Tibial artery (tissue), 4 donors: ENCODE measurements at places on chromosomes 3 and 15.

GRCh38 chr15:62877276-62877857 is 165.2 kb upstream of the TPM1 start:
- DNase-seq: no peak
- H3K27me3 ChIP-seq: no peaks in the 10 kb centered on the region
- H3K36me3 ChIP-seq: no peaks in the 10 kb centered on the region
- H3K27ac ChIP-seq: no peak overlapping the region
- no peak overlapping the region for H3K4me3 ChIP-seq
- H3K4me1 ChIP-seq: peaks cover 7% of the 10 kb centered on the region

DNA sequence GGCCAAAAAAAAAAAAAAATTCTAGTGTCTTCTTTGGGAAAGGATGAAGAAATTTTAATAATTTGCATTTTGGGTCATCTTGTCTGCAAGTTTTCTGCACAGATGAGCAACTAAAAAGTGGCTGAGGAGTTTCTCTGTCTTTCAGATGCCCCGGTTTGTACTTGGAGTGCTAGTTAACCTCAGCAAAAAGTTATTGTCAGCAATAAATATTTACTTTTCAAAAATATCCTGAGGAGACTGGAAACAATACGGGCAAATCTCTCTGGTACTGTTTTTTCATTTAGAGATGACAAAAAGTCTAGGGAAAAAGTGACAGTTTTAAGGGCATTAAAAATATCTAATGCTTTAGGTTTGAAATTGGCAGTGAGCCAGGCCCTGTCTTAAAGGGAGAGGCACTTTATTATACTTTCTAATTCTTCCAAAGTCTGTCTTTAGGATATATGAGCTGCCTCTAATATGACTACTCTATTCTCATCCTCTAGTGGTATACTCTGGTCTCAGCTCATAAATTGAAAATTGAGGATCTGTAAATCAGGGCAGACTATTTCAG is 436.0 kb upstream of the NR2F2 start:
- DNase-seq: no peak
- H3K27ac ChIP-seq: no peak overlapping the region
- H3K27me3 ChIP-seq: no peaks in the 10 kb centered on the region
- no peaks in the 10 kb centered on the region for H3K4me1 ChIP-seq
- no peaks in the 10 kb centered on the region for H3K36me3 ChIP-seq
- no peak overlapping the region for H3K4me3 ChIP-seq

GRCh38 chr3:151974067-151974466 is 100.6 kb downstream of the SUCNR1 start:
- no peaks in the 10 kb centered on the region for H3K27me3 ChIP-seq
- H3K4me1 ChIP-seq: no peaks in the 10 kb centered on the region
- no peaks in the 10 kb centered on the region for H3K36me3 ChIP-seq
- no peak overlapping the region for H3K4me3 ChIP-seq

- H3K27me3 ChIP-seq: no peaks in the 10 kb centered on the region
- H3K36me3 ChIP-seq: no peaks in the 10 kb centered on the region
- no peak for DNase-seq
- H3K4me3 ChIP-seq: no peak overlapping the region
These were observed 576.7 kb downstream of the CADM2 start for GRCh38 chr3:85535517-85535916.

- H3K27ac ChIP-seq: no peak overlapping the region
- H3K4me3 ChIP-seq: no peak overlapping the region
These were observed 22.3 kb upstream of the LINGO1 start for GRCh38 chr15:77654975-77655374.

GRCh38 chr15:44101944-44102343 is 93.1 kb downstream of the FRMD5 start:
- no peak overlapping the region for H3K27ac ChIP-seq
- H3K27me3 ChIP-seq: no peaks in the 10 kb centered on the region
- DNase-seq: no peak
- no peaks in the 10 kb centered on the region for H3K36me3 ChIP-seq
- H3K4me3 ChIP-seq: no peak overlapping the region
- H3K4me1 ChIP-seq: peaks cover 8% of the 10 kb centered on the region

- DNase-seq: no peak
- peaks cover 23% of the 10 kb centered on the region for H3K36me3 ChIP-seq
- H3K4me3 ChIP-seq: peak overlapping the region; percentile 79
- no peaks in the 10 kb centered on the region for H3K27me3 ChIP-seq
- no peaks in the 10 kb centered on the region for H3K4me1 ChIP-seq
These were observed 781 bp downstream of the TRNT1 start for GRCh38 chr3:3127432-3128010.

DNA sequence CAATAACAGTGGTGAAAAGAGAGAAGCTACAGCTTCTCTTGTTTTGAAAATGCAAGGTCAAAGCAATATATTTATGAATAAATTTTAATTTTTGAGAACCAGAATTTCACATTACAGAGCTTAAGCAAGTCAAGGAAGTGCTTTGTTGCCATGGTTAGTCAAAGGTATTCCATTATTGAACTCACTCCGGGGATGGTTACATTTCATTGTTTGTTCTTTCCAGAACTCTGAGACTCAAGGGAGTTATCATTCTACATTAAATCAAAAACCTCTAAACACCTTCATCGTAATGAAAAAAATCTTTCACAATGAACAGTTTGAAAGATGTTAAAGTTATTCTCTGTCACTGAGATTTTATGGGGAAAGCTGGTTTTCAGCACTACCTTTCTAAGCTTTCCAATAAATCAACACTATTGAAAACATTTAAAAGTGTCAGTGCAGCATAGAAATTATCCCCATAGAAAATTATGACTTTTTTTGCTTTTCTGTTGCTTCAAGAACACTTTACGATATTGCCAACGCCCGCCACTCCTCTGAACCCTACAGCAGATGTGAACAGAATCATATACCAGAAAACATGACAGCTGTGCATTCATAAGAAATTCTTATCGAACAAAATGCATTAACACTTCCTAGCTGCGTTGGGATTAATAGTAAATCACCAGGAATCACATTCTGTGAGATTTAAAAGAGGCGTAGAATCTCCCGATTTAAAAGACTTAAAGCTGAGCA is 83.0 kb downstream of the OTOL1 start:
- H3K4me1 ChIP-seq: no peaks in the 10 kb centered on the region
- H3K27me3 ChIP-seq: no peaks in the 10 kb centered on the region
- H3K27ac ChIP-seq: no peak overlapping the region
- DNase-seq: no peak

GRCh38 chr3:144524531-144524930 is 552.9 kb downstream of the DIPK2A start:
- no peak overlapping the region for H3K27ac ChIP-seq
- H3K27me3 ChIP-seq: no peaks in the 10 kb centered on the region
- no peaks in the 10 kb centered on the region for H3K36me3 ChIP-seq
- no peaks in the 10 kb centered on the region for H3K4me1 ChIP-seq
- DNase-seq: no peak
- H3K4me3 ChIP-seq: no peak overlapping the region

- H3K27me3 ChIP-seq: no peaks in the 10 kb centered on the region
- H3K4me3 ChIP-seq: no peak overlapping the region
- no peaks in the 10 kb centered on the region for H3K36me3 ChIP-seq
- H3K4me1 ChIP-seq: peaks cover 7% of the 10 kb centered on the region
These were observed 123.6 kb upstream of the DPH6 start for GRCh38 chr15:35669432-35670045.

GRCh38 chr15:37837276-37837675 is 97.2 kb upstream of the TMCO5A start:
- H3K27me3 ChIP-seq: no peaks in the 10 kb centered on the region
- DNase-seq: no peak
- H3K4me3 ChIP-seq: no peak overlapping the region
- no peaks in the 10 kb centered on the region for H3K36me3 ChIP-seq
- no peak overlapping the region for H3K27ac ChIP-seq
- H3K4me1 ChIP-seq: peaks cover 4% of the 10 kb centered on the region

DNA sequence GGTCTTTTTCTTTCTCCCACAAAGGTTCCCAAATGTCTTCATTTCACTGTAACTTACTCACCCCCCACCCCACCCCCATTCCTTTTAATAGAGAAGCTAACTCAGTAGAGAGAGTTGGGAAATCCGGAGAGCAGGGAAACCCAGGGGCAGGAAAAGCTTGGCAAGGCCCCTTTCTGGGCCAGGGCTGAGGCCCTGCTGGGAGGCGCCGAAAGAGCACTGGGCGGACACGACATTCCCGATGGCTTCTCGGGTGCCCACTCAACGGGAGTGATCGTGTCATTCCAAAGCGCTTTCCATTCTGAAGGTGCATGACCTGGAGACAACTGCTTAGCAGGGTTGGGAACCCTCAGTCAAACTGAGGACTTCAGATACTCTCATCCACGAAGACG is 1.6 kb upstream of the DALRD3 start:
- no peak for DNase-seq
- H3K27ac ChIP-seq: peak overlapping the region; percentile 98
- H3K4me3 ChIP-seq: peak overlapping the region; percentile 97
- H3K36me3 ChIP-seq: peaks cover 29% of the 10 kb centered on the region

- no peak overlapping the region for H3K4me3 ChIP-seq
- no peaks in the 10 kb centered on the region for H3K36me3 ChIP-seq
- H3K4me1 ChIP-seq: peaks cover 5% of the 10 kb centered on the region
- no peak for DNase-seq
These were observed 12.3 kb upstream of the ZBTB38 start for GRCh38 chr3:141356046-141356445.

GRCh38 chr15:88089024-88089620 is 167.4 kb downstream of the NTRK3 start:
- peak overlapping the region; percentile 33 for H3K27ac ChIP-seq
- no peak for DNase-seq
- H3K27me3 ChIP-seq: no peaks in the 10 kb centered on the region

GRCh38 chr3:119433613-119434325 is 29.6 kb downstream of the TMEM39A start:
- H3K36me3 ChIP-seq: peaks cover 99% of the 10 kb centered on the region
- no peak for DNase-seq
- H3K4me1 ChIP-seq: no peaks in the 10 kb centered on the region
- H3K4me3 ChIP-seq: no peak overlapping the region
- no peaks in the 10 kb centered on the region for H3K27me3 ChIP-seq
- H3K27ac ChIP-seq: no peak overlapping the region

DNA sequence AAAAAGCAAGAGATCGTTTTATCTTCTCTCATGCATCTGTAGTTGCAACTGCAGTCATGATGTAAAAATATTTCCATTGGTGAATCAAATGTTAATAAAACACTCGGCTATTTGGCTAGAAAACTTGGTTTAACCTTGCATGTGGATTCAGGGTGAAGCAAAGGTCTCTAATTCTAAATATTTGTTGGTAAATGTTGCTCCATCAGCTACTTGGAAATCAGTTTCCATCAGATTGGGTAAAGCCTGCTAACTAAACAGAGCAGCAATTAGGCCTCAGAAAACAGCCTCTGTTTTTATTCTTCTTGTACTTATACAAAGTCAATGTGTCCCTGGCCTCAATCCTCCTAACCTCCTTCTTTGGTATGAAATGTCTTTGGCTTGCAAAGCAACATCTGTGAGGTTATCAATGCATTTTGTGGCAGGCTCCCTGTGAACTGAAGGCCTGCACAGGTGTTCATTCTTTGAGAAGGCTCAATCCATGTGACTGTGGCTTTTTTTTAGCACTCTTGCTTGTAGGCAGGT is 312.3 kb downstream of the WDR72 start:
- no peaks in the 10 kb centered on the region for H3K36me3 ChIP-seq
- no peak overlapping the region for H3K4me3 ChIP-seq
- no peak overlapping the region for H3K27ac ChIP-seq
- no peaks in the 10 kb centered on the region for H3K4me1 ChIP-seq

DNA sequence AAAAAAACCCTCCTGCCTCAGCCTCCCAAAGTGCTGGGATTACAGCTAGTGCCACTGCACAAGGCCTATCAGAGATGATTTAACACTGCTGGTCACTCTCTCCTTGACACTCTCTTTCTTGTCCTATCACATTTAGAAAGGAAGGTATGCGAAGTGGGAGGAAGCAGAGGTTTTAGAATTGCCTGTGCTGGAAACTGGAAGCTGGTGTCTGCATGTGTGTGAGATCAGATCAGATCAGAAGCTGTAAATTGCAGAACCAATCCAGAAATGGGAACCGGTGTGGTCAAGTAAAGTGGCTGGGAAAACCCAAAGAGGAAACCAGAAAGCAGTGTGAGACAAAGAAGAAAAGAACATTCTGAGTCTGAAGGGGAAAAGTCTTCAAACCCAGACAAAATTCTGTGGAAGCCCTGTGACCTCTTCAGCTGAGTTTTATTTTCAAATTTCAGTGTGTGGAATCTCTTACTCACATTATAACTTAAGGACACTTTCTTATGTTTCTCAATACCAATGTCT is 2.8 kb downstream of the EFHB start:
- no peak overlapping the region for H3K27ac ChIP-seq
- no peaks in the 10 kb centered on the region for H3K27me3 ChIP-seq

DNA sequence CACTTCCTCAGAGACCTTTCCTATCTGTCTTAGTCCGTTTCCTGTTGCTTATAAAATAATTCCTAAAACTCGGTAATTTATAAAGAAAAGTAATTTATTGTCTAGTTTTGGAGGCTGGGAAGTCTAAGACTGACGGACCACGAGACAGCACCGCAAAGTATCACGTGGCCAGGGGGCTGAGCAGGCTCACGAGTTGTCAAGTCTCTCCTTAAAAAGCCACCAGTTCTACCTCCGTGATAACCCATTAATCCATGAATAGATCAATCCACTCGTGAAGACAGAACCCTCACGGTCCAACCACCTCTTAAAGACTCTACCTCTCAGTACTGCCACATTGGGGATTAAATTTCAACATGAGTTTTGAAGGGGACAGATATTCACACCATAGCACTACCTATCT is 821 bp downstream of the LINS1 start:
- peak overlapping the region; percentile 71 for H3K4me3 ChIP-seq
- H3K27ac ChIP-seq: peak overlapping the region; percentile 87
- no peaks in the 10 kb centered on the region for H3K4me1 ChIP-seq
- no peaks in the 10 kb centered on the region for H3K36me3 ChIP-seq
- DNase-seq: no peak

DNA sequence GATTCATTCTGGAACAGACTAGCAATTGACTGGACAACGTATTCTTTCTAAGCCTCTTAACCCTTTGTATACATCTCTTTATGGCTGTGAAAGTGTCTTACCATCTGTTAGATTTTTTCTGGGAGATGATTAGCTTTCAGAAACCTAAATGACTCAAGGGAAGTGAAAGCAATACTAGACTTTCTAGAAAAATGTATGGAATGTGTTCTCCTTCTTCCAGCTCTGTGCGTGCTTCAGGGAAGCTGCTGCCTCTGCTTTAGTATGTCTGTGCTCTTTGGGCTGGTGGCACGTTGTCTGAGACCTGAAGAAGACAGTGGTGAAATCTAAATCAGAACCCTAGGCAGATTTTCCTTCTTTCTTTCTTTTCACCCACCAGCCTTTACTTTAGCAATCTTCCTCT is 89.5 kb downstream of the ITPR1 start:
- peaks cover 37% of the 10 kb centered on the region for H3K4me1 ChIP-seq
- no peak for DNase-seq
- no peaks in the 10 kb centered on the region for H3K36me3 ChIP-seq
- H3K4me3 ChIP-seq: peak overlapping the region; percentile 48

- H3K27ac ChIP-seq: no peak overlapping the region
- no peaks in the 10 kb centered on the region for H3K4me1 ChIP-seq
- H3K36me3 ChIP-seq: no peaks in the 10 kb centered on the region
- H3K4me3 ChIP-seq: no peak overlapping the region
These were observed 429.5 kb downstream of the OCA2 start for GRCh38 chr15:27669641-27670040.

- peak overlapping the region; percentile 76 for H3K4me3 ChIP-seq
- H3K4me1 ChIP-seq: no peaks in the 10 kb centered on the region
- DNase-seq: no peak
- no peaks in the 10 kb centered on the region for H3K27me3 ChIP-seq
- peak overlapping the region; percentile 67 for H3K27ac ChIP-seq
These were observed 625 bp upstream of the RBM15B start for GRCh38 chr3:51390246-51391074.

GRCh38 chr3:158352551-158352950 is 218.4 kb upstream of the MLF1 start:
- no peaks in the 10 kb centered on the region for H3K4me1 ChIP-seq
- H3K27ac ChIP-seq: no peak overlapping the region
- peak; percentile 22 for DNase-seq
- no peaks in the 10 kb centered on the region for H3K36me3 ChIP-seq
- H3K27me3 ChIP-seq: no peaks in the 10 kb centered on the region
